HL-60 (cell line): ENCODE measurements at places on chromosomes 6 and 20.
A peak's percentile ranks its signal among the peaks of the same experiment; 100 is the strongest.

DNA sequence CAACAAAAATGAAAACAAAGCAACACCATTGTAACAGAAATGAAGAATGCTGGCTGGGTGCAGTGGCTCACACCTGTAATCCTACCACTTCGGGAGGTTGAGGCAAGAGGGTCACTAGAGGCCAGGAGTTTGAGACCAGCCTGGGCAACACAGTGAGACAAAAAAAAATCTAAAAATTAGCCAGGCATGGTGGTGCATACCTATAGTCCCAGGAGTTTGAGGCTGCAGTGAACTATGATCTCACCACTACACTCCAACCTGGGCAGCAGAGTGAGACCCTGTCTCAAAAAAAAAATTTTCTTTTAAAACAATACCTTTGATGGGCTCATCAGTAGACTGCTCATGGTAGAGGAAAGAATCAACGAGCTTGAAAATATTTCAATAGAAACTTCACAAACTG, 18.5 kb downstream of the NINL start:
- no peak for DNase-seq

- DNase-seq, result no peak
These were observed 13.9 kb upstream of the CCN5 start for GRCh38 chr20:44701118-44701857.

DNA sequence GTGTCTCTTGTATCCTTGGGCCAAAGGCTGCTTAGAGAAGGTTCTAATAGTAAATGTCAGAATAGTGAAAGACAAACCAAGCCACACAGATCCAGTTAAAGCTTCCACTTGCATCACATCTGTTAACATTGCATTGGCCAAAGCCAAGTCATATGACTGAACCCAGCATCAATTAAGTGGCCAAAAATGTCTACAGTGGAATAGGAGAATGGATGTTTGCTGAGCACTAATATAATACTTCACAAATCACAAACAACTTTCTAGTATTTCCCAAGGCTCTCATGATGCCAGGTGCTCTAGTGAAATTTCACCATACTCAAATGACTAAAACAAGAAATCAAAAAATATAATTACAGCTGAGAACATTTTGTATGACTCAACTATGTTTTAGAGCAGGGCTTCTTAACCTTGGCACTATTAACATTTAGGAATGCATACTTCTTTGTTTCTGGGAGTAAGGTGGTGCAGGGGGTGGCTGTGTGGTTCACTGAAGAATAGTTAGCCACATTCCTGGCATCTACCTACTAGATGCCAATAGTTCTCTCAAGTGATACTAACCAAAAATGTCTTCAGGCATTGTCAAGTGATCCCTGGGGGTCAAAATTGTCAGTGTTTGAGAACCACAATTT, 148.0 kb upstream of the SPTLC3 start:
- no peak for DNase-seq

GRCh38 chr6:6393069-6393529, 72.6 kb upstream of the F13A1 start:
- DNase-seq, result no peak

GRCh38 chr6:105170059-105170458, 9.8 kb downstream of the POPDC3 start:
- DNase-seq, result no peak

- no peak for DNase-seq
These were observed 45.4 kb downstream of the PRND start for GRCh38 chr20:4767084-4767483.

DNA sequence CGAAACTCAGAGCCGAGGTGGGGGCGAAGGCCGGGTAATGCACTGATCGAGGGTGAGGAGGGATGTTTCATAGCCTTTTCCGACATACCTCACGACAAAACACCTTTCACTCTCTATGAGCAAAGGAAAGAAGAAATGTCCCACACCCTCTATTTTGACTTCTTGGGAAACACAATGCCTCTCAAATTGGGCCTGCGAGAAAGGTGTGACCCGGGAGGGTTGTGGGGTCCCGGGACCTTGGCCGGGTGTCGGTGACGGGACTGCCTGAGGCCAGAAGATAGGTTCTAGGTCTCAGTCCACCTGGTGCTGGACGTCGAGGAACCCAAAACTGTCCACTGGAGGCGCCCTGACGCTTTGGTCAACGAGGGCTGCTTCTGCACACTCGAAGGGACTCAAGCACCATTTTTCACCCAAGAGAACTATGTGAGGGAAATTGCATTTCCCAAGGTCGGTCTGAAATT, 41.1 kb upstream of the OSTM1 start:
- no peak for DNase-seq

- DNase-seq, result no peak
These were observed 22.6 kb downstream of the UST start for GRCh38 chr6:148769304-148769968.

GRCh38 chr20:60313191-60313590, 355.0 kb downstream of the CDH26 start:
- DNase-seq, result no peak

DNA sequence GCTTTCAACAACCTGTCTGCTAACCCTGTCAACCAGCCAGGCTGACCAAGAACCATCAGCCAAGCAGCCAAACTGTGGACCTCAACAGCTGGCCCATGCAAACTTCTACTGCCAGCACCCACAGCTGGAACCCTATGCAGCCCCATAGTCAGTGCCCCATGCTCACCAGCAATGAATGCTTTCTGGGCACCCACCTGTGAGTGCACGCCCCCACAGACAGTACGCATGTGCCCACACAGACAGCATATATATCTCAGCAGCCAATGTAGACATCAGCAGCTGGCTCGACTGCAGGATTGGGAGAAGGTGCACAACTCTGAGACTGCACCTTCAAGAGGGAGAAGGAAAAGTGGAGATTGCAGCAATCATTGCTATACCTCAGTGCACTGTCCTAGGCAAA, 1534.6 kb downstream of the GRIK2 start:
- DNase-seq, result no peak

DNA sequence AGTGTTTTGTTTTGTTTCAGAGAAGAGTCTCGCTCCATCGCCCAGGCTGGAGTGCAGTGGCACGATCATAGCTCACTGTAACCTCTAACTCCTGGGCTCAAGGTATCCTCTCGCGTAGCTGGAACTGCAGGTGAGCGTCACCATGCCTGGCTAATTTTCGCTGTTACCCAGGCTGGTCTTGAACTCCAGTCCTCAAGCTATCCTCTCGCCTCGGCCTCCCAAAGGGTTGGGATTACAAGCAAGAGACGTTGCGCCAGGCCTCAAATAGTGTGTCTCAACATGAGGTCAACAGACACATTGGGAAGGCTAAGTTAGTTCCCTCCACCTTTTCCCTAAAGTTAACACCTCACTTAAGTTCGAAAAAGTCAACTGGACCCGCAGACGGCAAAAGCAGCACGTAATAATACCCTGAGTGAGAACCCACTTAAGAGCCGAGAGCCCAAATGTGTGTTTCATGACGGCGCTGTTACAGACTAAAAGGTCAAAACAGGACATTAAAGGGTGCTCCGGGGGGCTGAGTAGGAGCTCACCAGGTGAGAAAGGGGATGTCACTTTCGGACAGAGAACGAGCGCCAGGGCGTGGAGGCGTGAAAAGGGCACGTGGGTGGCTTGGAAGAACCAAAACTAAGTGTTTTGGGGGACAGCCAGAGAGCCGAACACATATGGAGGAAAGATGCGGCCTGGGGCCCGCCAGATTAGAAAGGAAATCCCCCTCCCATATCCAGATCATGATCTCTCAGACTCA, 499 bp downstream of the TTI1 start:
- peak; percentile 28 for DNase-seq

DNA sequence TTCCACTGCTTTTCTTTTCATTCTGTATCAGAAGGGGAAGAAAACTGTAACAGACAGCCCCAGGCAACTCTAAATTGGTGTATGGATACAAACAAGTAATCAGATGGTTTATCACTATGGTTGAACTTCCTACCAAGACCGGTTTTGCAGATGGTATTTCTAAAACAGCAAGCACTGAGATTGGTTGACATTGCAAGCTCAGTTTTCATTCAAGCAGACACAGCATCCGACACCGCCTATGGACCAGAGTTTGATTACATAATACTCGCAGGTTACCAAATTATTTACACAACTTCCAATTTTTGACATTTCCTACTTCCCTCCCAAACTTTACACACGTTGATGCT, 209.9 kb downstream of the ALDH8A1 start:
- DNase-seq, result no peak

- DNase-seq, result no peak
These were observed 51.9 kb downstream of the SCAF8 start for GRCh38 chr6:154785075-154785474.

DNA sequence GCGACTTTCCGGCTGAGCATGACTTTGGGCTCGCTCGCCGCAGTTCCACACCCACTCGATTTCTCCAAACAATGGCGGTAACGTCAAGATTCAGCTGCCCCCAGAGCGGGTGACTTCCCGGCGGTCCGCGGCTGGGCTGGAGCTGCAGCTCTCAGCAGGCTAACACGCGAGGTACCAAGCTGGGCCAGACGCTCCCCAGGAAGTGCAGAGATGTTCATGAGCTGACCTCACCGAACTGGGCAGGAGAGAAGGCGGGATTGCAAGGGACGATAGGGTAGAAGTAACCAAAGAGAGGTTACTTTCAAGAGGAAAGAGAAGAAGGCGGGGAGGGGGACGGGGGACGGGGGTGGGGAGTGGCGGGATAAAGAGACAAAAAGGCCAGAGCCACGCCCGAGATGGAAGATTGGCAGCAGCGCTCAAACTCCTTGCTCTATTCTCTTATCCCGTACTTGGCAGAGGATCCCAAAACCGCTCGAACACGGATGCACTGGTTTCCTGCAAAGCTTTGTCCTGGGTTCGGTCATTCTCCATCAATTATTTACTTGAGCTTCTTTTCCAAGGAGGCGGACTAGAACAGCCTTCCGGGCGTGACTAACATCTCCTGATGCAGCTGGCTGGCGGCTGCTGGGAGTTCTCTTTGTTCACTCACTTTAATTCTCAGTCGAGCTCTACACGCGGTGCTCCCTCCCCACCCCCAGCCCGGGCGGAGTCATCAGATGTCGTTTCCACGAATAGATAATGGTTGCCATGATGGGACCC, at the start of gene MTCL3:
Gene MTCL3 (minus strand): TSS at position 626 of the 759 bp plus-strand sequence.
- no peak for DNase-seq

- no peak for DNase-seq
These were observed 37.1 kb downstream of the MAP1LC3A start for GRCh38 chr20:34595377-34596184.

DNA sequence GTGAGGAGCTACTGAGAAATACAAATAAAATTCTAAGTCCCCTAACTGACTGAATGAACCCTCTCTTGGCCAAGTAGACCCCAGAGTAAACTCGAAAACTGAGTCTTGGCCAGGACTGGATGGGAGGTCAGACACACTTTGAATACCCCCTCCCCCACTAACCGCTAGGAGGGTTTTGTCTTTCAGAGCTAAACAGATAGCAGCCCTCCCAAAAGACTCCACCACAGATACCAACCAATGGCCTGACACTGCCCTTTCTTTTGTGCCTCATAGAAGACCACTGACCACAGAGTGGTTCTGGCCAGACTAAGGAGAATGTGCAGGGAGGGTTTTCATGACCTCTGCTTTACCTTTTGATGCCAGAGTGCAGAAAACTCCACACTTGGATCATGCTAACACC, 42.1 kb downstream of the SPACA1 start:
- no peak for DNase-seq

DNA sequence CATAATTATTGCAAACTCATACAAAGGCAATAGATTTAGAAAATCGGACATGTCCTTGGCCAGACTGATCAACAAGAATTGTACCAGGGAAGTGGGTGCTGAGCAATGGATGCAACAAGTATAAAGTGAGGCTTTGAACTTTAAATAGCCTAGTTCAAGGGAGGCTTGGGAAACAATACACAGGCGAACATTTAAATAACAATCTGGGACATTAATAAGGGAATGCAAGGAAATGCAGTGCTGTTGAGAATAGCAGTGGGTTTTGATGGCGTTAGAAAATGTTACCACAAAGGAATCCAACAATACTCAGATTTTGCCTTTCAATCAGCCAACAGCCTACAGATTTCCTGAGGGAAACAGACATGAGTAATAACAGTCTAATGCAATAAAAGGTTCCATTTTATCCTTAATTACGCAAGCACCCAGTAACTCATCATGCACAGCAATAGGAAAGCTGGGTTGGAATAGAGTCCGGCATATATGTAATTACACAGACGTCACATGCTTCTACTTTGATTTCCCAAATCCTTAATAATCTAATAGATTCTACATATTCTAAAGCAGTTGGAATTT, 134.6 kb downstream of the PHACTR1 start:
- no peak for DNase-seq

- peak; percentile 25 for DNase-seq
These were observed 48.1 kb downstream of the KCNS1 start for GRCh38 chr20:45052698-45053429.

DNA sequence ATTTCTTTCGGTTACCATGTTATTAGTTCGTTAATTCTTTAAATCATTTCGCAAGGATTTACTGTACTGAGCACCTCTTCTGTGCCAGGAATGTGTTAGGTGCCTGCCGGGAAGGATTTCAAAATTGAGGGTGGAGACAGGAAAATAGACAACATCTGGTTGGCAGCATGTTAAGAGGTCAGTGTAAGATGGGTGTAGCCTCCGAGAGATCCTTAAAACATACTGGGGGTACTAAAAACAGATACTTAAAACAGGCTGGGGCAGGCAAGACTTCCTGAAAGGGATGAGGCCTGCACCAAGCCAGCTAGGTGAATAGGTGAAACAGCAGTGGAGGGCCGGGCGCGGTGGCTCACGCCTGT, 178.0 kb upstream of the SGK1 start:
- DNase-seq, result no peak

- DNase-seq, result no peak
These were observed 115.2 kb downstream of the CEBPB start for GRCh38 chr20:50305636-50306477.

GRCh38 chr6:125818225-125818657, 27.5 kb downstream of the NCOA7 start:
- DNase-seq, result no peak

GRCh38 chr20:44400671-44400969, 45.1 kb downstream of the HNF4A start:
- DNase-seq, result no peak

DNA sequence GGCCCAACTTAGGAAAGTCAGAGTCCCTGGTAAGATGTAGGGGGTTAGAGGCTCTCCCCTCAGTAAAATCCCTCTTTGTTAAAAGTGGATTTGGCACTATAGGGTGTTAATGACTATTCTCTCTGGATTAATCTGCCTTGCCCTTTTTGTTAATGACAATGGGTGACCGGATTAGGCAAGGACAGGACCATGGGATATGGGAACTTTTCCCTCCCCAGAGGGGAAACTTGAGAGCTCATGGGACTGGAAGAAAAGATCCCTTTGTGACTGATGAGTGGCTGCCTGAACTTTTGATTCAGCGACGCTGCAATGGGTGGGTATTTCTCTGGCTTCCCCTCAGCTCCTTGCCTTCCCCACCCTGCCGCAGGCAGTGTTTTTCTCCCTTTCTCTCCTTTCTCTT, 12.2 kb upstream of the TAAR9 start:
- DNase-seq, result no peak
